ENCODE measurements at places on chromosomes 4 and X. TPM values are rescaled to one million over a fixed set of nuclear protein-coding genes. Genes with fewer than 3 reads are reported as not detected.

RNF175 gene
- total RNA-seq, result not detected

ASMT gene
- not detected for total RNA-seq

MAGED2 gene
- 268 TPM for total RNA-seq

ASB12 gene
- total RNA-seq, result not detected

CXCL1 gene
- total RNA-seq, result 17.7 TPM

PHOX2B gene
- not detected for total RNA-seq
